Keratinocyte (primary cell): ENCODE measurements at places on chromosomes 5 and 9. TPM values are rescaled to one million over a fixed set of nuclear protein-coding genes. Genes with fewer than 3 reads are reported as not detected.

Gene DBN1
- polyA plus RNA-seq, result 57.2 to 73.4 TPM (median 59.4 TPM) in 3 replicates

Gene WNT8A
- polyA plus RNA-seq, result not detected in 3 replicates

Gene RIOK2
- polyA plus RNA-seq, result 11.6 to 34.5 TPM (median 15.4 TPM) in 3 replicates

DNA sequence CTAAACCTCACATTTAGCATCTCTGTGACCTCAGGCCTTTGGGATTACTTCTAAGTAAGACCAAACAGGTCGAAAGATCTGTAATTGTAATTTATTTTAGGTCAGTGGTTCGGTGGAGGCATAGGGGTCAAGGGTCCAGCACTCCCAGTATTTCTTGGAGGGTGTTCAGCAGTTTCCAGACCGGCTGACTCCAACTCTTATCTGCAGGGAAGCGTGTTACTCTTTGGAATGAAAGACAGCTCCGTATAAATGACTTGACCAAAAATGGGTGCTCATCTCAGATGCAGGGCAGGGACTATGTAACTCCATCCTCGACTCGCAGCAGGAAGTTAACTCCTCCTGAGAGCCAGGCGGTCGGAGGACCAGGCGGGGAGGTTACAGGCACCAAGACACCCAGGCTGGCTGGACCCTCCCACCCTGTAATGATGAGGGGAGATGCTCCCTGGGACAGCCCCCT is 620 bp upstream of the VPS13A start:
- no peak overlapping the region for H3K27ac ChIP-seq
- no peak for DNase-seq
- peak overlapping the region; percentile 95 for H3K4me3 ChIP-seq
- no peaks in the 10 kb centered on the region for H3K36me3 ChIP-seq
- H3K4me1 ChIP-seq, result peaks cover 14% of the 10 kb centered on the region
- H3K27me3 ChIP-seq, result no peaks in the 10 kb centered on the region

GRCh38 chr5:102277144-102277543 is 18.9 kb downstream of the SLCO4C1 start:
- no peaks in the 10 kb centered on the region for H3K27me3 ChIP-seq
- no peak for DNase-seq
- H3K27ac ChIP-seq, result no peak overlapping the region
